T-helper 22 cell (primary cell): ENCODE measurements at places on chromosomes 2 and 18.

DNA sequence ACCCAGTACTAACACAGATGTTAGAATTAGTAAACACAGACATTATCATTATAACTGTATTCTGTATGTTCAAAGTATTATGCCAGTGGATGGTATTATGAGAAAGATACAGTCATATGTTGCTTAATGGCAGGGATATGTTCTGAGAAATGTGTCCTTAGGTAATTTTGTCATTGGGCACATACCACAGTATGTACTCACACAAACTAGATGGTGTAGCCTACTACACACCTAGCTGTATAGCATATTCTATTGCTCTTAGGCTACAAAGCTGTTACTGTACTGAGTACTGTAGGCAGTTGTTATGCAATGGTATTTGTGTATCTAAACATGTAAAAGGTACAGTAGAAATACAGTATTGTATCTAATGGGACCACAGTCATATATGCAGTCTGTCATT, 53.8 kb downstream of the GTF3C3 start:
- no peak for DNase-seq

DNA sequence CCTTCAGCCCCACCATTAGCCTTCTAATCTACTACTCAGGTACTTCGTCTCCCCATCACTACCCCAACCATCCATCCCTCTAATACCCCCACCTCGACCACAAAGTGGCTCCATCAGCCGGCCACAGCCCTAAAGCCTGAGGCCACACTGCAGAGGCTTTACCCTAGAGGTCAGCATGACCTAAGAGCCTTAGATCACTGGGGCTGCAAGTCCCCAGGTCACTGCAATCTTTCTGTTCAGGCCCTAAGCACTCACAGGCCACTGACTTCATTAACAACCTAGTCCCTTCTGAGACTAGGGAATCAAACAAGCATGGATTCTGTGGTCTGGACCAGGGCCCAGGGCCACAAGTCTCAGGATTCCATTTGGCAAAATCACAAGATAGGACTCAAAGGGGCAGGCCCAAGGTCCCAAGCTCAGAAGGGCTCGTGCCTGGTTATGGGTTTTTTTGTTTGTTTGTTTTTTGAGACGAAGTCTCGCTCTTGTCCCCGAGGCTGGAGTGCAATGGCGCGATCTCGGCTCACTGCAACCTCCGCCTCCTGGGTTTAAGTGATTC, 37.0 kb upstream of the PKDCC start:
- no peak for DNase-seq

- DNase-seq = no peak
These were observed 7.8 kb upstream of the IL1RL2 start for GRCh38 chr2:102179061-102179460.

- DNase-seq = no peak
These were observed 30.1 kb upstream of the FAM117B start for GRCh38 chr2:202604699-202605098.

DNA sequence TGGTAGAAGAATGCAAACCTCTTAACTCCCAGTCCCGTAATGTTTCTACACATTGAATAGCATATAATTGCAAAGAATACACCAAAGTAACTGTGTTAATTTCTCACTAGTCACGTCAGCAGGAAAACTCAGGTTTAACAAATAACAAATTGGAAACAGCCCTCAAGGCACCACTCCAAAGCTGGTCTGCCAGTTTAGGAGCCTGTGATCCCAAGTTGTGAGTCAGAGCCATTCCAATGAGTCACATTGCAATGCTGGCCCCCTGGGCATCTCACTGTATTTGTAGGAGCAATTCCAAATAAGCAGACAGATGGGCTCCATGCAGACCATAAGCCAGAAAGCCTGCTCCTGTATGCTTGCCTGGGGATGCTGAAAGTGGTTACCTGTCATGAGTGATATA, 143.2 kb upstream of the SETBP1 start:
- no peak for DNase-seq

GRCh38 chr18:2570772-2571199, 519 bp downstream of the METTL4 start:
- DNase-seq = peak; percentile 51

DNA sequence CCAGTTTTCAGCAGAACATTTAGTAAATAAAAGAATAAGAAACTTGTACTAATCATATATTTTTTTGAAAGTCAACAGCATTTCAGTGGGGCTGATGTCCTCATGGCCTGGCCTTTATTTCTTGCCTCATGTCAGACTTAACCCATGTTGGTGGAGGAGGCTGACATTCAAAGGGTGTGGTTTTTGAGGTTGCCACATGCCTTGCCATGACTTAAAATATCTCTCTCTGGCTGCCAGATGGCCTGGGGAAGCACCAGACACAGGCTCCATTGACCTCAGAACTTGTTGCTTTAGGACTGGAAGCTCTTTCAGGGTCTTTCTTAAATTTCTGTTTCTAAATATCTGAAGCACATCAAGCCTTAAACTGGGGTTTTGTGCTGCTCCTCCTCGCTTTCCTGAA, 32.5 kb upstream of the CD28 start:
- no peak for DNase-seq

- no peak for DNase-seq
These were observed 17.0 kb upstream of the KANSL1L start for GRCh38 chr2:210188190-210188589.

DNA sequence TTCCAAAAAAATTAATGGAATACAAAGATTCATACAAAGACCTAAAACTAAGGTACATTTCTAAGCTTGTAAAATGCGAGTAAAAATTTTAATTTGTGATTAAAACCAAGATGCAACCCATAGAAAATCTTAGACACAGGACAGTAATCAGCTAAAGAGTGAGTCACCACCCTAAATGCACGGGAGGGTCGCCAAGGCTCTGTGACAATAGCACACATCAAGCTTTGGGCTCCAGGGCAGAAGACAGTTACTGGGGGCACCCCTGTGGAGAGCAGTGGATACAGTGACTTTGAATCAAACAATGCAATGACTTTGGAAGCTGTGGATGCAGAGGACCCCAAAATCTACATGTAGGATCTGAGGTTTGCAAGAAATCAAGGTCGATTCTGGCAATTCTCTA, 7.5 kb downstream of the FLACC1 start:
- no peak for DNase-seq

- no peak for DNase-seq
These were observed 82.2 kb upstream of the HDAC4 start for GRCh38 chr2:239482778-239483712.

GRCh38 chr2:221662689-221663391, 90.7 kb upstream of the EPHA4 start:
- DNase-seq = no peak

DNA sequence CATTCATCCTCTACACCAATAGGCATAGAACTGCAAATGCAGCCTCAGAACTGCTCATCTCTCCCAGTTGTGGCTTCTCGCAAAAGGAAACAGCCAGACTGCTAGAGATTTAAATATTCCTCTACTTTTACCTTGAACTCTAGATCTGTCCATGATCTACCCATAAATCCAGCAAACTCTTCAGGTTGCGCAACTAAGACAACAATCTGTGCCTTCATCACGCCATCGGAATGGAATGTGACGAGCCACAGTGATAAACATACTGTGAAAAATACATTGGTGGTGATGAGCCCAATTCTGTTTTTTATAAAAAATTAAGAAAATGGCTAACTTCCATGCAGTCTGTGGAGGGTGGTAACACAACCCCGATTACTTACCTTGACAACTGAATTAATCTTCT, 626.7 kb downstream of the LRRTM4 start:
- no peak for DNase-seq

DNA sequence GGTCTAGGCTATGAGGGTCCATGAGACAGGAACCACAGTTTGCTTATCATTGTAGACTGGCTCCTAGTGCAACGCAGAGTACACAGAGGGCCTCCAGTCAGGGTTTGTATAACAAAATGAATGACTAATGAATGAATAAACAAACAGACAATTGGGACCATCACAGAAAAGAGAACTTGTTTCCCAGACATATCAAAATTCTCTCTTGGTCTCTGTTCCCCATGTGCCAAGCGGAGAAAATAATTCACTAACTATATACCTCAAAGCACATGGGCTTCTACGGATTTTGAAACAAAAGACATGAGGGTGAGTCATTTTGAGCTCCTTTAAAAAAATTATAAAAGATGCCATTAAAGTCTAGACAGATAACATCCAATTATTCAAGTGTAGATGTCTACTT, 28.0 kb downstream of the INO80C start:
- DNase-seq = no peak

DNA sequence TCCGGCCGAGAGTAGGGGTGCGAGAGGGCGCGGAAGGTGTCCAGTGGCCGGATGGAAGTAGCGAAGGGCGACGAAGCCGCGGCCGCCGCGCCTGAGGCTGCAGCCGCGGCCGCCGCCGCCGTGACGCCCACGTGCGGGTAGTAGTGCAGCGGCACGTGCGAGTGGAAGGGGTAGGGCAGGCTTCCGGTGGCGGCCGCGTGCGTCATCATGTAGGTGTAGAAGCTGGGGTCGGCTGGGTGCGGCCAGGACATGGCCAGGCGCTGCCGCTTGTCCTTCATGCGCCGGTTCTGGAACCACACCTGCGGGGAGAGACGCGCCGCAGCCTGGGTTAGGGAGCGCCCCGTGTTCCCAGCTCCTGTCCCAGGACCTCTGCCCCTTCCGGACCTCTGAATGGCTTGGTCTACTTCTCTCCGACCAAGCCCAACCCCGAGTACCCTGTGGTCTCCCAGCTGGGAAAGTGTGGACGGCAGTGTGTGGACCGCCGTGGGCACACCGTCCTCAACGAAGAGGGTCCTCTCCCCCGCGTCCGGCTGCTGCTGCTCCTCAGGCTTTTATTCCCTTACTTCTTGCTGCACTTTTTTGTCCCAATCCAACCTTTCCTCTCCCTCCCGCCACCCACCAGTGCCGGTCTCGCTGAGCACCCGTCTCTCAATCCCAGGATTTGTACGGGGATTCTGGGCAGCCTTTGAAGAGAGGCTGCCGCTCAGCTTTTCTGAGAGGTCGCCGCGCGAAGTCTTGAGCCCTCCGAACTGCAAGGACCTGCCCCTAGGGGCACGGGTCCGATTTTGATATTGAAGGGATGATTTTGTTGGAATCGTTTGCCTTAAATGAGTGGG, 3.0 kb downstream of the EVX2 start:
- no peak for DNase-seq

DNA sequence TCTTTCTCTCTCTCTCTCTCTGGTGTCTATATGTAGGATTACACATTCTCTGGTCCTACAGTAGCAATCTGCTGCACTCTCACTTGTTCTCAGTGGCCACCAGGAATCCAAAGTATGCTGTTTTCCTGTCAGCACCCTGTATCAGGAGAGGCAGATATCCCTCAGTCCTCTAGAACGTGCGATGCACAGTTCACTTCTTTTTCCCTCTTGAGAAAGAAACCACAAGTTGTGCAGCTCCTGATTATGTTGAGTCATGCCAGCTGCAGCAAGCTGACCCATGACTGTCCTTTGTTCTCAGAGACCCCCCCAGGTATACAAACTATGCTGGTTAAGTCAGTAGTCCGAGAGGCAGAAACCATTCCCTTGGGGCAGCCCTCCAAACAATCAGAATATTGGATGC, 54.6 kb downstream of the LANCL1 start:
- DNase-seq = no peak

DNA sequence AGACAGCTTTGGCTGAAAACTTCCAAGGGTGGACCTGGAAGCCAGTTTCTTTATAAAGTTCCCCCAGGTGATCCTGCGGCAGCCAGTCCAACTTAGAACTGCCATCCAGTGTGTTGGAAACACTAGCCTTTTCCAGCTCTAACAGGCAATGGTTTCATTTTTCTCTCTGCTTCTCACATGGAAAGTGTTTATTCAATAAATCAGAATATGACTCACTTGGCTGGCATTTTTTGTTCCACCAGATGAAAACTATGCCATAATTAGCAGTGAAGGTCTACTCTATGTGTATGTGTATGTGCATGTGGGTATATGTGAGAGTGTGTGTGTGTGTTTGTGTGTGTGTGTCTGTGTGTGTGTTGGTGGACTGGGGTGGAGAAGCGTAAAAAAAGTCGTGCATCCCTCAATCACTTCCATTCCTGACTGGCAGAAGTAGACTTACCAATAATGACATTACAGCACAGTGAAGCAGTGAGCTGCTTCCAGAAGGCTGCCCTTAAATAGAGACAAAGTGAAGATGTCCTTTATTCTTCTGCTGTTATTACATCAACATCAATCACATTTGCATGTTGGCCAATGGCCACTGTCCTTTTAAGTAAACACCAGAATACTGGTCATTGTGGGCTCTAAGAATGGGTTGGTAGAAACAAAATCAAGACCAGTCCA, 90.9 kb upstream of the SETBP1 start:
- DNase-seq = no peak

GRCh38 chr2:144374163-144374661, 145.7 kb downstream of the ZEB2 start:
- DNase-seq = no peak

GRCh38 chr2:84556190-84556589, 39.9 kb downstream of the DNAH6 start:
- DNase-seq = no peak

DNA sequence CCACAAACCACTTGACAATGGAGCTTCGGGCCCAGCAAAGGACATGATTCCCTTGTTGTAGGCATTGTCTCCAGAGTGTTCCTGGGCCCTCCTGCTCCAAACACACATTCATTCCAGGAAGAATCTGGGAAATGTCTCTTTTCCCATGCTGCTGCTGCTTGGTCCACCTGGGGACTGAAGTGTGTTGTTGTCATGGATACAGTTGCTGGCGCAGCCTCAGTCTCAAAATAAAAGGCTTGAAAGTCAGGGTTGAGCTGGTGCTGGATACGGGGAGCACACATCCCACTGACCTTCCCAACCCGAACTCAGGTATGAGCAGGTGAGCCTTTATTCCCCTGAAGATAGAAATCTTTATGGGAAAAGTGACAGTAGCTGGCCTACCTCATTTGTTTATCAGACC, 30.6 kb upstream of the SPP2 start:
- DNase-seq = no peak

DNA sequence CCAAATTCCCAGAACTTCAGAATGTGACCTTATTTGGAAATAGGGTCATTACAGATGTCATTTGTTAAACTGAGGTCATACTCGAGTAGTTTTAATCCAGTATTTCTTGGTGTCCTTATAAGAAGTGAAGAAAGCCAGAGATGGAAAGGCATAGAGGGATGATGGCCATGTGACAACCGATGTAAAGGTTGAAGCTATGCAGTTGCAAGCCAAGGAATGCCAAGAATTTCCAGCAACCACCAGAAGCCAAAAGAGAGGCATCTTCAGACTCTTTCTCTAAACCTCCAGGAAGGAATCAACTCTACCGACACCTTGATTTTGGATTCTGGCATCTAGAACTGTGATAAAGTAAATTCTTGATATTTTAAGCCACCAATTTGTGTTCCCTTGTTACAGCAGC, 242.2 kb downstream of the CDH20 start:
- DNase-seq = no peak

GRCh38 chr2:62787386-62787785, 81.9 kb downstream of the EHBP1 start:
- no peak for DNase-seq

GRCh38 chr2:11097854-11098387, 57.3 kb upstream of the SLC66A3 start:
- DNase-seq = no peak
